Effector memory CD4-positive, alpha-beta T cell (primary cell): ENCODE measurements at places on chromosomes 2 and 18.

- no peak for DNase-seq
These were observed 276.5 kb upstream of the ZC3H15 start for GRCh38 chr2:186209532-186209931.

GRCh38 chr2:136055929-136056688, 61.8 kb downstream of the CXCR4 start:
- no peak for DNase-seq

DNA sequence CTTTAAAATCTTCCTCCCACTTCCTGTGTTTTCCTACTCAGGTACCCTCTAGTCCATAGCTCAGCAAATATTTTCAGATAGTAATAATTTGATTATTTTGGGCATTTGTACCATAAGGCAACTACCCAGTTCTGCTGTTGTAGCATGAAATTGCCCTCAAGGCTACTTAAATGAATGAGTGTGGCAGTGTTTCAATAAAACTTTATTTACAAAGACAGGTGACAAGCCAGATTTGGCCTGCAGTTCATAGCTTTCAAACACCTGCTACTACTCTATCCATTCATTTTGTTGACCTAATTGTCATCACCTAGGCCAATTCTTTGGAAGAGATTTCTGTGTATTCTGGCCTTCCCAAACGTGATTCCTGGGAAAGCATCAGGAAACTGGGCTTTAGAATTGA, 28.9 kb downstream of the NYAP2 start:
- no peak for DNase-seq

- DNase-seq = no peak
These were observed 47.0 kb upstream of the FOSL2 start for GRCh38 chr2:28345619-28346018.

DNA sequence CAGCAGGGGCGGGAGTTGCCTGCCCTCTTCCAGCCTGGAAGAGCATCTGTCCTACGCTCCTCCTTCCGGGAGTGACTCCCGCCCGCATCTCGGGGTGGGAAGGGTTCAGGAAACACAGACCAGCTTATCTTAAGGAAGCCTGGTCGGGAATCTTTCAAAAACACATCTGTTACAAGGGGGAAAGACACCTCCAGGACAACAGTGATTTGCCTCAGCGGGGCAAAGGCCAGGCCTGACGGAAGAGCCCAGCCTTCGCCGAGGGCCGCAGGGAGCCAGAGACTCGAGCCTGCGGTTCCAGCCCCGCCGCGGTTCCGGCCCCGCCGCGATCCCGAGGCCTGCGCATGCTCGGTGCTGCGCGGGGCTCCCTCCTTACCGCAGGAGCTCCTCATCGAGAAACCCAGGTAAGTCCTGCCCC, 38.1 kb upstream of the TGIF1 start:
- no peak for DNase-seq

DNA sequence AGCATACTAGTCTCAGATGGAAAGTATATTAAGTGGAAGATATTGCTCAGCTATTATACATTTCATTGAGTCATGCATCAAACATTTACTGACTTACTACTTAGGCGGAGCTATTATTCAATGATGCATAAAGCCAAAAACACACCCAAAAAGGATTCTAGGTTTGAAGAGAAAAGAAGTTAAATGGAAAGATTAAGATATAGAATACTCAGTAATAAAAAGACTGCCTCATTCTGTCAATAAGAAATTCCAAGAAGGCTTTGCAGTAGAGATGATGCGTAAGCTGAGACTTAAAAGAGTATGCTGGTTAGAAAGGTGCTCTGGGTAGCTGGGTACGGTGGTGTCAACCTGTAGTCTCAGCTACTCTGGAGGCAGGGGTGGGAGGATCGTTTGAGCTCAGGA, 27.6 kb downstream of the STK17B start:
- DNase-seq = no peak

- DNase-seq = no peak
These were observed 61.2 kb downstream of the LRPPRC start for GRCh38 chr2:43934567-43934966.

DNA sequence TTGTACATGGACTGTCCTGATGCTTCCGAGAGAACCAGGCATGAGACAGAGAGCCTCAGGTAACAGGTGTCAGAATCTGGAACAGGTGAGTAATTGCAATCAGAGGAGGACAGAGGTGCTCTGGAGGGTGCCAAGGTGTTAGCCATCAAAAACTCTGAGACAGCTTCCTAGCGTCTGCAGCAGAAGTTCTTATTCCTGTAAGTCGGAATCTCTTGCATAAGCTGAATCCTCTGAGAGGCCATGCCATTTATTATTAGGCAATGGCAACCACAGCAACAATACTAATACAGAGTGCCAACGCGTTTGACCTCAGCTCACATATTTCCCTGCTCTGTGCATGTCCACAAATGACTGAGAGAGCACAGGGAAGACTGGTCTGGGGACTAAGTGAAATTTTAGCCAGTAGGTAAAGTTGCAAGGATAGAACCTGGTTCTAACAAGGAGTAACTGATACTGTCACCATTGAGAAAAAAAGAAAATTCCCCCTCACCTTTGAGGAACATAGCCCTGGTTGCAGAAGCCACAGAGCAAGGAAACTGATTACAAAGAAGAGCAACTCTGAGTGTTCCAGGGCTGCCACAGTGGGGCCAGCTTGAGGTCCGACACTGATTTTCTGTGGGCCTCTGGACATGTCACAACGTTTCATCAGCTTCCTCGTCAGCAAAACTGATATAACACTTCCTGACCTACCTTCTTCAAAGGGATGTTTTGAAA, 55.1 kb upstream of the ACSL3 start:
- DNase-seq = no peak

DNA sequence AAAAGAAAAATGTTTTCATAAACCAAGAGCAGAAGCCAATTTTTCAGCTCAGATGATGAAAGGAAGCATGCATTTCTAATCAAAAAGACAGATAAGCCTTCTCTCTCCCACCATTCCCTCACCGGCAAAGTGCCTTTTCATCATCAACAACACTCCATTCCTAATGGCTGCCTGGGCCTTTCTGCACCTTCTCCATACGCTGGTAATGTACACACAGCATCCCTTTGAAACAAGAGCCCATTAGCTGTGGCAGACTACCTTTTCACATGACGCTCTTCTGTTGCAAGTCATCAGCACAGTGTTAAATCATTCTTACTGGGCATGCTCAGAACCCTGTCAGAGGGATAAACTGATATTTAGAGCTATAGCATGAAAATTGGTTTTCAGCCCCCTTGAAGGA, 408.9 kb downstream of the MEIS1 start:
- DNase-seq = no peak

GRCh38 chr2:188526701-188527100, 235.0 kb downstream of the GULP1 start:
- no peak for DNase-seq

DNA sequence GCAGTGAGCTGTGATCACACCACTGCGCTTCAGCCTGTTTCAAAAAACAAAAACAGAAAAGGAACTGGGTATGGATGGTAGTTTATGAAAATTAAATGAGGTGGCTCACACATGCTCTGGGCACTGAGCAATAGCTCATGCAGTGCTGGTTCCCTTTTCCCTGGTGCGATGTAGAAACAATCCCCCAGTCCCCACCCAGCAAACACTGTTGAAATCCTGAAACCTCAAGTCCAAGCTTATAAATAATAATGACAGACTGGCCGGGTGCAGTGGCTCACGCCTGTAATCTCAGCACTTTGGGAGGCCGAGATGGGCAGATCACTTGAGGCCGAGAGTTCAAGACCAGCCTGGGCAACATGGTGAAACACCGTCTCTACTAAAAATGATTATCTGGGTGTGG, 55.4 kb upstream of the SMAD2 start:
- no peak for DNase-seq

DNA sequence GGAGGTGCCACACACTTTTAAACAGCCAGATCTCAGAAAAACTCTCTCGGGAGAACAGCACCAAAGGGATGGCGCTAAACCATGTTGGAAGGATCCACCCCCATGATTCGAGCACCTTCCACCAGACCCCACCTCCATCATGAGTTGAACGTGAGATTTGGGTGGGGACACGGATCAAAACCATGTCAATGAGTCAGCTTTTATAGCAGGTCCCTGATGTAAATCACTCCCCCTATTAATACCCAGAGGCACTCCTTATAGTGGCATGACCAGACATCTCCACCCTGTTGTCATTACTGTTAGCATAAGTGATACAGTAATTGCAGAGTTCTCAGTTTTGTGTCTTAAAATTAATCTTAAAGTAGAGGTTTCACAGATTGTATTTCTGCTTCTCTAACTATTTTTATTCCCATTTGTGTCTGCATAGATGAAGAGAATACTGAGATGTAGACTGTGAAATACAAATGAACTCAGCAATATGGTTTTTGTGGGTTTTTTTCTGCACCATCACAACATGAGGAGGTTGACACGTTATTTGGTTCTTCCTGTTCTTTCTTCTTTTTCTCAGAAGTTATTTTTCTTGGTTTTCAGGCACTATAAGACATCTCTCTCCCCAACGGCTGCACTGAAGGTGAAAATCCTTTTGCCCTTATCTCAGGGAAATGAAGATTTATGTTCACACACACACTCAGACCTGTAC, 218.2 kb downstream of the ARL4C start:
- no peak for DNase-seq

GRCh38 chr2:190891372-190891771, 10.8 kb downstream of the GLS start:
- DNase-seq = no peak

DNA sequence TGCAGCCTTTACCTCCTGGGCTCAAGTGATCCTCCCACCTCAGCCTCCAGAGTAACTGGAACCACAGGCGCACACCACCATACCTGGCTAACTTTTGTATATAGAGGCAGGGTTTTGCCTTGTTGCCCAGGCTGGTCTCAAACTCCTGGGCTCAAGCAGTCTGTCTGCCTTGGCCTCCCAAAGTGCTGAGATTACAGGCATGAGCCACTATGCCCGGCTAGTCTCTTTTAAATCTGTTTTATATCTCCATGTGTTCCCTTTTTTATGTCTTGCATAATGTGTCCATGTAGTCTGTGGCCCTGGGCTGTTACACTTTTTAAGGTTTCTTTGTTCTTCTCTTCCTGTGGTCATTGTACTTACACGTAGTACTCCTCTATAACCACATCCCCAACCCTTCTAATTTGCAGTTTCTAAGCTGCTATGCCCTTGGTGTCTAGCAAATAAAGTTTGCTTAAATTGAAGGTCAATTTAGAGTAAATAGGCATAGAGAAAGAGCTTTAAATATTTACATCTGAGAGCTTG, 168.2 kb downstream of the MCFD2 start:
- DNase-seq = no peak

GRCh38 chr2:23283-23682, 23.0 kb downstream of the FAM110C start:
- DNase-seq = no peak

DNA sequence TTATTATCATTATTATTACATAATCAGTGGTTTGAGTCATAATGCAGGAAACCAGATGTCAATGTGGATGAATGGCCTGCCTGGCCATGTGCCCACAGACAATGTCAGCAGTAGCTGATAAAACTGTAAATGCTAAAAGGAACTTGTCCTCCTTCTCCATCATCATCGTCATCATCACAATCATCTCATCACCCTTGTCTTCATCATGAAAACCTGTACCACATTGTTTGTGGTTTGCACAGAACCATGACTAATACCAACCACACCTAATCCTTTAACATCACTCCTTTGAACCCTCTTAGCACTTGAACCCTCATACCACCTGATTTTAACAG, 96.0 kb downstream of the HNMT start:
- DNase-seq = no peak

- DNase-seq = no peak
These were observed 43.2 kb downstream of the CYB5A start for GRCh38 chr18:74248595-74248994.

DNA sequence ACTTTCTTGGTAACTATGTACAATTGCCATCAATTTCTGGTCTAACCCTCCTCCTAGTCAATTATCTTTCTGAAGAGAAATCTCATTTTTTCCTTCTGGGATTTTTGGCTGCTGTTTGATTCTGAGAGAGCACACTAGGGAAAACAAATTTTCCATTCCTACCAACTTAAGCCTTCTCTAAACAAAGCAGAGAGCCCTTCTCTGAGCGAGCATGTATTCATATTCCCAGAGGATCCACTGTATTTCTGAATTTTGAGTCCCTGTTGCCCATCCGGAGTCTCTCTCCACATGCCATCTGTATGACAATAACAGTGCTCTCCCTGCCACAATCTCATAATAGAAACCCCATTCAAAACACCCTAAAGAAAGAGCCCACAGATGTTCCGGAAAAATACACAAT, 78.5 kb downstream of the MAIP1 start:
- DNase-seq = no peak

- no peak for DNase-seq
These were observed 127.4 kb downstream of the ARHGEF4 start for GRCh38 chr2:130963849-130964793.

DNA sequence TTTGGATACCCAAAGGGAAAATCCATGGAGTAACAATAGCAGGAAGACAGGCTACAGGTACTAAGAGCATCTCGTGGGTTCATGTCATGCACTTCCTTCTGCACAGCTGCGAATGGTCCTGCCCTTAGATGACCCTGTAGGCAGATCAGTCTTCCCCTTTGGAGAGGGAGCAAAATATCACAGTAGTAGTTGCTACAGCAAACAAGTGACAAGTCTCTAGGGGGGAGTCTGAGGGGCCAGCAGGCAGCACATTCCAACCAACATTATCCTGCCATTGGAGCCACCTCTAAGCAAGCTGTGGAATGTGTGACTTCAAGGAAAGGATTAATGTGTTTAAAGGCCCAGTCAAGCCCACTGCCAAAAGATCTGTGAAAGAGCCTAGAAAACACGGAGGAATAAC, 273.2 kb upstream of the PARD3B start:
- no peak for DNase-seq

GRCh38 chr2:188332619-188333018, 40.9 kb downstream of the GULP1 start:
- DNase-seq = no peak

- DNase-seq = no peak
These were observed 633 bp upstream of the ILKAP start for GRCh38 chr2:238203973-238204683.

DNA sequence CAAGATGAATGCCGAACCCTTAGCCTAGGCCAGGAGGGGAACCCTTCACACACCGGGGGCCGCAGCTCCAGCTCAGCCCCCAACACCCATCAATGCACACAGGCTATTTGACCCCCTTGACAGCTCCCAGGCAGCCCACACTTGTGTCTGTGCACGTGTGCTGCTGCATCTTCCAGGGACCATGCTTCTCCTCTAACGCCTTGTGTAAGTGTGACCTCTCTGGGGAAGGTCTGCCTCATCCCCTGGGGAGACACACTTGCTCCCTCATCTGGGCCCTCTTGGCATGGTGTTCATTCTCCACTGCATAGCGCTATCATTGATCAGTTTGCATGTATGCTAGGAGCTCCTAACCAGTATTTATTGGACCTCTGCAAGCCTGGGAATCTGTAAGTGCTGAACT, 120.0 kb upstream of the FHL2 start:
- DNase-seq = no peak

GRCh38 chr2:236949089-236949905, 136.4 kb upstream of the COPS8 start:
- no peak for DNase-seq
